ENCODE measurements at places on chromosomes 16 and 17.

- no peak for DNase-seq
Observed at GRCh38 chr17:50952013-50952412, 85.9 kb upstream of the TOB1 start.

- no peak for DNase-seq
Observed at GRCh38 chr17:33854596-33854995, 400.5 kb upstream of the CCL2 start.

DNA sequence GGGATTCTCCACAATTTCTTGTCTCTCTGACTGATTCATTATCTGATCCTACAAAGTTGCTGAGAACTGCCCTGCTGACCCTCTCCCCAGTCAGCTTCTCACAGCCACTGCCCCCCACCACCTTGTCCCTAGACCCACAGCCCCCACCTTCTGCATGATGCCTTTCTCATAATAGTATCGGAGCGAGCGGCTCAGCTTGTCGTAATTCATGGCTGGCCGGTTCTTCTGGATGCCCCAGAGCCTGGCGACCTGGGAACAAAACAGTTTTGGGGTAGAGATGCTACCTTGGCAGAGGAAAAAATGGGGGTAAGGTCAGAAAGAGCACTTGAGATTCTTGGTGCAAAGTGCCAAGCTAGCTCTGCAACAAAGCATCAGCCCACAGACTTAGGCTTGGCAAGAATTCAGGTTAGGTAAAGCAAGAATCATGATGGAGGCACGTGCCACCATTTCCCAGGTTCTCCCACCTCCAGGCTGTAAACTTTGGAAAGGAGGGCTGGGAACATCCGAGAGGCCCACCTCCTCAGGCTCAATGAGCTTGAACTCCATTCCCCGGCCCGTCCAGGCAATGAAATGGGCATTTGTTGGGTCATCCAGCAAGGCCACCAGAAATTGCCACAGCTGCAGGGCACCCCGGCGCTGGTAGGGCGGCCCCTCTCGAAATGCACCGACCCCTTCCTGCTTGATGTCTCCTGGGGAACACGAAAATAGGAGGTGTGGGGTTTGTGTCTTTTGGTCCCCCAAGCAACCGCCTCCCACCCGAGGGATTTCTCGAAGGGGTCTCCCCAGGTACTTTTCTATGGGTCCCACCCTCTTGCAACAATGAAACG lies 16.9 kb downstream of the ETV4 start:
- no peak for DNase-seq

DNA sequence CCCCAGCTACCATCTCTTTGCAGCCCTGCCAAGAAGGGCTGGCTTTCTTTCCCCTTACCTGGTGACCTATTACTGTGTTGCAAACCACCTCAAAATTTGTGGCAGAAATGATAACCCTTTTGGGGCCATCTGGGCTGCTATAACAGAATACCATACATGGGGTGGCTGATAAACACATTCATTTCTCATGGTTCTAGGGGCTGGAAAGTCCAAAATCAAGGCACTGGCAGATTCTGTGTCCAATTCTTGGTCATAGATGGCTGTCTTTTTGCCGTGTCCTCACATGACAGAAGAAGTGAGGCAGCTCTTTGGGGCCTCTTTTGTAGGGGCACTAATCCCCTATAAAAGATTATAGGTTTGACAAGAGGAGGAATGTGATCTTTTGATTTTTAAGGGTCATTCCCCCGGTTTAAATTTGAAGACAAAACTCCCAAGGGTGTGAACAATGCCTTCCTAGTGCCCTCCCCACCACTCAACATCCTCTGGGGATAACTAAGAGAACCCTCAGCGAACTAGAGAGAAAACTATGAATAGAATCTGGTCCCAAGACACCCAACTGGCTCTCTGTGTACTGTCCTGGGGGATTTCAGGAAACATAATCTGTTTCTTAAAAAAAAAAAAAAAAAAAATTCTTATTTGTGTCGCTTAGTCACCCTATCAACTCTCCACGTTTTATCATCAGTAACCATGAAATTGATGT lies 1.7 kb upstream of the METTL22 start:
- DNase-seq, result no peak

Data from fibroblast of upper back skin (primary cell).